ENCODE measurements at places on chromosomes 5 and 9.

DNA sequence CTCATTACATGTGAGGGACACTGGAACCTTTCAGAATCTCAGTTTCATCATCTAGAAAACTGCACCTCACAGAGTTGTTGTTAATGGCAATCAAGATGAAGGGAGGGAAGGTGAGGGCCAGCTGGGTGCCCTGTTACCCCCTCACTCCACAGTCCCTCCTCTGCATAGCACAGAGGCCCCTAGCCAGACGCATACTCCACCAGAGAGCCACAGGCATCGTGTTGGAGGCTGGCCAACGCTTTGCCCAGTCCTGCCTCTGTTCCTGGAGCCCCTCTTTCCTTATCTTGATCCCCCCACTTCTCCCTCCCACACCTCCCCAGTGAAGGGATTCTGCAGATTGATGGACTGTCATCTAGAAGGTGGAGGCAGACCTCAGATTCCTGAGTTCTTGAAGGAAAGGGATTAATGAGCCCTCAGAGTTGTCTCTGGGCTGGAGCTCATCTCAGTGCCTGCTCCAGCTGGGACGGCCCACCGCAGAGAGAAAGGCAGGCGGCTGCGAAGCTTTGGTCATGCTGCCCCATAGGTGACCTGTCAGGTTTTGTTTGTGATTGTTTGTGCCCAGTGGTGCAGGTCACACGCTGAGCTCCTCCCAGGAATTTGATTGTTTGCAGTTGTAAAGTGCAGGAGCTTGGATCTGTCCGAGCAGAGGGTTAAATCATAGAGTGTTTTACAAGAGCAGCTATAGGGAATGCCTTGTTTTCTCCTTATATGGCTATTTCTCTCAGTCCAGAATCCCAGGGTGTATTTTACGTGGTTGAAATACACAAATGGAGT lies 487.3 kb downstream of the CCDC171 start:
- DNase-seq = no peak

DNA sequence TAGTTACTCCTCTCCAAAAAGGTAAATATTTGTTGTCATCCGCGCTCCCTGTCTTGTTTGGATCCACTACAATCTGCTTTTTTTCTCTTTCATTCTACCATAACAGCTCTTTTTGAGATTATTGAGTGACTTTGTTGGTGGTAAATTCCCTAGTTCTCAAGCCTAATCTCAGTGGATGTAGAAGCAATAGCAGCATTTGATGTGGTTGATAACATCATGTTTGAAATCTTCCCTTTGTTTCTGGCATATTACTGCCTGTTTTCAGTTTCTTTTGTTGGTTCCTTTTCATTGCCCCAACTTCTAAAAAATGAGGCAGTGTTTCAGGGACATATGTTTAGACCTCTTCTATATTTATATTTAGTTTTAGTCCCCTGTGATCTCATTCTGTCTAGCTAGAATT lies 8.9 kb downstream of the CDC42SE2 start:
- DNase-seq = no peak

DNA sequence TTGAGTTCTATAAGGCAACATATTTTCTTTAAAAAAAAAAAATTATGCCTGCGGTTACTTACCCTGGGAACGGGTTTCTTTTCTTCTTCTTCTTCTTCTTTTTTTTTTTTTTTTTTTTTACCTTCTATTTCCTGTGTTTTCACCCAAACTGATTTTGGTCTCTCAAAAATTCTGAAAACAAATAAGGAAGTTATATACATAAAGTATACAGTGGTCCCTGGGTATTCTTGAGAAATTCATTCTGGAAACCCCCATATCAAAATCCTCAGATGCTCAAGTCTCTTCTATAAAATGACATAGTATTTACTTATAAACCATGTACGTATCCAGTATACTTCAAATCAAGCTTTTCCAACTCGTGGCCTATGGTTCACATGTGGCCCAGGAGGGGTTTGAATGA lies 326.7 kb downstream of the MAT2B start:
- no peak for DNase-seq

DNA sequence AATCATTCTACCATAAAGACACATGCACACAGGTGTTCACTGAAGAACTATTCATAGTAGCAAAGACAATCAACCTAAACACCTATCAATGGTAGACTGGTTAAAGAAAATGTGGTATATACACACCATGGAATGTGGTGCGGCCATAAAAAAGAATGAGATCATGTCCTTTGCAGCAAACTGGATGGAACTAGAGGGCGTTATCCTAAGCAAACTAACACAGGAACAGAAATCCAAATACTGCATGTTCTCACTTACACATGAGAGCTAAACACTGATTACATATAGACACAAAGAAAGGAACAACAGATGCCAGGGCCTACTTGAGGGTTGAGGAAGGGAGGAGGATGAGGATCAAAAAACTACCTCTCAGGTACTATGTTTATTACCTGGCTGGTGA lies 103.8 kb downstream of the DRD1 start:
- no peak for DNase-seq

DNA sequence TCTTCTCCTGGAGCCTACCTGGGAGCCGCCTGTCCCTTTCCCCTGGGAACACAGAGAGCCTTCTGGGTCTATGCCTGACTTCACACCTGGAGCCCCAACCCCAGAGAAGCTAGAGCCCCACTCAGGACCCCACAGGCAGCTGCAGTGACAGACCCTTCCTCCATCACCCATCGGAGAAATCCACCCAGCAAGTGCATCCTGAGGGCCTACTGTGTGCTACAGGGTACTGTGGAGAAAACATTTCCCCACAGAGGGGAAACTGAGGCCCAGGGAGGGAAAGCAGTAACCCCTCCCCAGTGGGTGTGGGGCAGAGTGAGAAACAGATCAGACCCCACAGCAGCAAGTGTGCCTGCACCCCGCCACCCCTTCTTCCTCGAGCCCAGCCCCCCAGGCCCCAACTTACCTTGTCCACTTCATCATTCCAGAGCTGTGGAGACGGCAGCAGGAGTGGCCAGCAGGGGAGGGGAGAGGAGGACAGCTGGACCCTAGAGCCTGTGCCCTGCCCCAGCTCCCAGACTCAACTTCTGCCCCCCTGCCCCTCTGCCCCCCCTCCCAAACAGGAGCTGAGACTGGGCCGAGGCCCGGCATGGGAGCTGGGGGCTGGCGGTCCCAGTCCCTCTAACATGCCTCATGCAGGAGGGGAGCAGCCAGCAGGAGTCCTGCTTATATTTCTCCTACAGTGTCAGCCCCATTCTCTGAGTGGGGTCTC lies 17.7 kb downstream of the SH3GLB2 start:
- DNase-seq = no peak

GRCh38 chr5:94423411-94423810 lies 195.0 kb downstream of the KIAA0825 start:
- no peak for DNase-seq

DNA sequence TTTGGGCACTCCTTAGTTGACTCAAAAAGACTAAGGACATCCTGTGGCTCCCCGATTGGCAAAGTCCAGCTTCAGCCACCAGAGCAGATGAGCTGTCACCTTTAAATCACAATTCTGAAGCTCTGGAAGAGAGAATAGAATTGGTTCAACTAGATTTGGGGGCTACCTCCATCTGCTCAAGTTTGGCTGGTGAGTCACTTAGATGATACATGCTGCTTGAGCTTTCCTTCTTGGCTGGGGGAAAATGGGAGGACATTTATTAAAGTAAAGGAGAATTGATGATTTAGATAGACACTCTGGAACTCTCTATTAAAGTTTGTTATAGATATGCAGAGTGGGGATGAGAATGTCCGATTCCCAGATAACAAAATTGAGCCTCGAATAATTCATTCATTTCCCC lies 30.0 kb upstream of the GRIA1 start:
- no peak for DNase-seq

- DNase-seq = no peak
Observed at GRCh38 chr5:157471709-157472108, 11.7 kb downstream of the NIPAL4 start.

DNA sequence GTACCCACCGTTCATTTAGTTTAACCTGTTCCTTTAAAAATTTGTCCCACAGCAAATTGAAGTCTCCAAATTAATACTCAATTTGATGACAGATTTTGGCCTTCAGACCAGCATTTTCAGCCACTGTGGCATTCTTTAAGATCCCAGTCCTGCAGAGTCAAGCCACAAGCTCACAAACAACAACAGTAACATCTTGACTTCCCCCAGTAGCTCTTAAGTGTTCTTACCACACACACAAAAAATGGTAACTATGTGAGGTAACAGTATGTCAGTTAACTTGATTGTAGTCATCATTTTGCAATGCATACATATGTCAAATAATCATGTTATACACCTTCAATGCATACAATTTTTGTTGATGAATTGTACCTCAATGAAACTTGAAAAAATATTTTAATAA lies 247.9 kb downstream of the LURAP1L start:
- no peak for DNase-seq

All from activated T-cell treated with anti-CD3 and anti-CD28 coated beads for 48 hours (primary cell).